Endodermal cell (in vitro differentiated cells): ENCODE measurements at places on chromosomes 6 and 20. TPM values are rescaled to one million over a fixed set of nuclear protein-coding genes. Genes with fewer than 3 reads are reported as not detected.

DNA sequence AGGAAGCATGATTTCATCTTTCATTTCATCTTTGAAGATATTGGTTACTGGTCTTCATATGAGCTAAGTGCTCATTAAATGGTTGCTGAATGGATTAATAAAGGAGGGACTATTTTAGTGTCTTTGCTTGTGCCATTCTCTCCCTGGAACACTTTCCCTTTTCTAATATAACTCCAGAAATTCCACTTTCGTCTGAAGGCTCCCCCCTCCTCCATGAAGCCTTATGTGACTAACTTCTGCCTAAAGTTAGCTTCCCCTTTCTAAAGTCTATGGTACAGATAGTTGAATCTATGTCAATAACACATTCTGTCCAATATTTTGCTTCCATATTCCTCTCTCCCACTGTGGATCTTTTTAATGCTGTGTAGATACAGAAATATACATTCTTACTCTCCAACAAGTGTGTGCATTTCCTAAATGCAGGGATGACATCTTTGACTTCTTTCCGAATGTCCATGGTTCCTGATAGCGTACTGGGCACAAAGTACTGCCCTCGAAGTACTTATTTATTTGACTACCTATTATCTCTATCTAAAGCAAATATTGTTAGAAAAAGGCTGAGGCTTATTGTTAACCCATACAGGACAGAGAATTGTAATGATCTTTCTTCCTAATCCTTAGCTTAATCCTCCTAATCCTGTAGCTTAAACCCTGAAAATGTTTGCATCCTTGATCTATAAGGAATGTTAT lies 84.7 kb upstream of the ELOVL5 start:
- peaks cover 72% of the 10 kb centered on the region for H3K27me3 ChIP-seq
- no peak overlapping the region for H3K27ac ChIP-seq
- no peak overlapping the region for H3K4me3 ChIP-seq
- no peak for DNase-seq

IP6K3 gene
- not detected in 2 replicates for total RNA-seq

C20orf141 gene
- not detected in 2 replicates for total RNA-seq

RSPH3 gene
- 9.6 to 12.0 TPM (median 10.3 TPM) in 3 replicates for total RNA-seq

DNA sequence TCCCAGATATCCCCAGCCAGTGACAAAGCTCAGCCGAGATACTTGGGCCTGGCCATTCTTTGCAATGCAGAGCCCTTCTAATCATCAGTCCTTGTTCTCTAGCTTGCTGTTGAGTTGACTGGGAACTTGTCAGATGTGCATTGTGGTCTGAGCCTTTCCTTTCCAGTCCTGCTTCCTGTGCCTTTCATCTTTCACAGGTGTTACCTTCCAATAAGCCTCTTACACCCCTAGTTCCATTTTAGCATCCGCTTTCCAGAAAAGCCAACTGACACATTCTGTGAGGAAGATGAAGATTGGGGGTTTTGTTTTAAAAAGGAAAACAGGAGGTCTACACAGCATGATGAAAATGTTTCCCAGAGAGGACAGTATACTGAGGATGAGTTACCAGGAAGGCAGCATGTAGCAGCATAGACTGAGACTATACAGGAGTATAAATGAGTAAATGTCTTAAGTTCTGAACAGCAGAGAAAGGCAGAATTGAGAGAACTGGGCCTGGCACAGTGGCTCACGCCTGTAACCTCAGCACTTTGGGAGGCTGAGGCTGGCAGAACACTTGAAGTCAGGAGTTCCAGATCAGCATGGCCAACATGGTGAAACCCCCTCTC lies 5.6 kb upstream of the CEP85L start:
- peaks cover 31% of the 10 kb centered on the region for H3K27me3 ChIP-seq
- DNase-seq = no peak
- no peaks in the 10 kb centered on the region for H3K4me1 ChIP-seq
- H3K27ac ChIP-seq = no peak overlapping the region

- no peak overlapping the region for H3K4me3 ChIP-seq
Measured at GRCh38 chr6:157106487-157106886, 216.8 kb downstream of the TMEM242 start.

DNA sequence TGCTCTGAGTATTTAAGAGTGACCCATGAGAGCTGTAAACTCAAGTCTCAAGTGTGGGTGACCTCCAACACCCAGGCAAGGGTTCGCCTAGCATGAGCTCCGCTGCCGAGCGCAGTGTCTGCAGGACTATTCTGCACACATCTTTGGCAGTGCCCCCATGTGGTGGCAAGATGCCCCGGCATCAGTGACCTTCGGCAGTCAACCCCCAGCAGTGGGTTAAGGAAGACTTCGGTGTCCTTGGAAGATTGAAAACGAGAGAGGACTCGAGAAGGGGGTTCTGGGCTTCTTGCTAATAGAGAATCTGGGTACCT lies 43.1 kb downstream of the RBM38 start:
- H3K27ac ChIP-seq = no peak overlapping the region
- H3K27me3 ChIP-seq = no peaks in the 10 kb centered on the region
- H3K36me3 ChIP-seq = no peaks in the 10 kb centered on the region
